ENCODE measurements at places on chromosomes 4 and X. TPM values are rescaled to one million over a fixed set of nuclear protein-coding genes. Genes with fewer than 3 reads are reported as not detected.

RNF175 gene
- 0.23 TPM for total RNA-seq

MAGEA3 gene
- total RNA-seq, result not detected

SLC34A2 gene
- total RNA-seq, result 3,249 TPM

ALAS2 gene
- 1.0 TPM for total RNA-seq

PDE5A gene
- 26.7 TPM for total RNA-seq

BCLAF3 gene
- total RNA-seq, result 11.1 TPM

SPP1 gene
- 55.5 TPM for total RNA-seq

IBSP gene
- total RNA-seq, result 0.24 TPM

DDIT4L gene
- total RNA-seq, result 0.55 TPM

UGT2B10 gene
- not detected for total RNA-seq

AWAT2 gene
- not detected for total RNA-seq

ARR3 gene
- not detected for total RNA-seq

DTHD1 gene
- 0.38 TPM for total RNA-seq

DNA sequence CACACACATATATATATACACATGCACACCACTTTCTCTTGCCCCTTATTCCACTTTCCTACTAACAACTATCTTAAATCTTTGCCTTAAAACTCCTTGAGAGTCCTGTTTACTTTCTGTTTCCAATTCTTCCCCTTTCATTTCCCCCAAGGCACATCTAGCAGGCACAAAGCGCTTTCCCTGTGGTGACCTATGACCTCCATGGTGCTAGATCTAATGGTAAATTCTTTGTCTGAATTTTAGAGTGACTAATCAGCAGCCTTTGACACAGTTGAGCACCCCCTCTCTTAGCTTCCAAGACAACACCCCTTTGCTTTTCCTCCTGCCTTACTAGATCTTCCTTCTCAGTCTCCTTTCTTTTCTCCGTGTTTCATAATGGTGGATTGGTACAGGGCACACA lies 236.4 kb upstream of the TTC29 start:
- no peak overlapping the region for H3K4me3 ChIP-seq
- no peak overlapping the region for H3K27ac ChIP-seq

DNA sequence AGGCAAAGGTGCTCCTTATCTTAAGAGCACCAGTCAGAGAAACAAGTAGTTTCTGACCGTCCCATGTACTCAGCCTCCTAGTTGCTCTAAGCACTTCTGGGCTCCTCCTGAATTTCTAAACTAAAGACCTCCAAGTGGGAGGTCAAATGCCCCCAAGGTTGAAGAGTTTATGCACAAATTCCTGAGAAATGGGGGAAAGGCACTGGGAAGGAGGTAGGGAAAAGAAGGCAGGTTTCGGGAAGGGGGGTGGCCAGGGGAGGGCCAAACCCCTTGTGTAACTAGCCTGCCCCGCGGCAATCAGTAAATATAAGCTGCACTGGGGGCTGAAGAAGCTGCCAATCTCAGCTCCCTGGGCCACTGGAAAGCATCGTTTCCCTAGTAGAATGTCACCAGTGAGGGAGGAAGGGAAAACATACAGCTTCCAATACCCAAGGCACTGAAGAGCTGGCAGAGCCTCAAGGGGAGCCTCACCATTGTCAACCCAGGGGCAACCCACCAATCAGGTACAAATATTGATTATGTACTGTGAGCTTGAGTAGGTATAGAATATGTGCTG lies 3.4 kb downstream of the FOXO4 start:
- no peak overlapping the region for H3K4me3 ChIP-seq
- H3K27me3 ChIP-seq, result no peaks in the 10 kb centered on the region
- DNase-seq, result no peak
- H3K27ac ChIP-seq, result no peak overlapping the region
- H3K4me1 ChIP-seq, result peaks cover 39% of the 10 kb centered on the region

GRCh38 chrX:126137899-126138298 lies 28.2 kb downstream of the DCAF12L2 start:
- H3K27ac ChIP-seq, result no peak overlapping the region
- no peaks in the 10 kb centered on the region for H3K36me3 ChIP-seq
- no peak for DNase-seq
- H3K4me1 ChIP-seq, result no peaks in the 10 kb centered on the region

DNA sequence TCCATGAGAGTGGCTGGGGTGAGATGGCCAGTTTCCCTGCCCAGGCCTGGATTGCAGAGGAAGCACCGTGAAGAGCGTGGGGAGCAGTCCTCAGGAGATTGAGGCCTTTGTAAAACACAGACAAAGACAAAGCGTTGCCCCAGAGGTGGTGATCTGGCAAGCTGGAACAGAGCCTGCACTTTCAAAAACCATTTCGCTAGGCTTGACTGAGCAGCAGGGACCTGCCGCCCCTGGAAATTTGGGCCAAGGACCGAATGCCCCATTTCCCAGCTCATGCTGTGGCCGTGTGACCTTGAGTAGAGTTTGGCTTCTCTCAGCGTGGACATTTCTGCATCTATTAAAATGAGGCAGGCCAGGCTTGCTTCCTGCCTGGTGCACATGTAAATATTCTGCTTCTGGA lies 381.4 kb downstream of the BCOR start:
- H3K4me1 ChIP-seq, result no peaks in the 10 kb centered on the region
- DNase-seq, result no peak
- no peaks in the 10 kb centered on the region for H3K36me3 ChIP-seq
- no peak overlapping the region for H3K27ac ChIP-seq
- no peak overlapping the region for H3K4me3 ChIP-seq
- no peaks in the 10 kb centered on the region for H3K27me3 ChIP-seq

- H3K4me1 ChIP-seq, result peaks cover 52% of the 10 kb centered on the region
- peak overlapping the region; percentile 70 for H3K4me3 ChIP-seq
- no peaks in the 10 kb centered on the region for H3K36me3 ChIP-seq
- DNase-seq, result no peak
Measured at GRCh38 chrX:135340831-135341230, 31.6 kb downstream of the ETDC start.

GRCh38 chr4:180437601-180438000 lies 1805.6 kb upstream of the TENM3 start:
- no peaks in the 10 kb centered on the region for H3K27me3 ChIP-seq
- H3K36me3 ChIP-seq, result no peaks in the 10 kb centered on the region
- no peak overlapping the region for H3K27ac ChIP-seq
- no peak for DNase-seq
- H3K4me1 ChIP-seq, result no peaks in the 10 kb centered on the region
- H3K4me3 ChIP-seq, result no peak overlapping the region

- peak; percentile 79 for DNase-seq
- peak within 1 kb of the TSS; percentile 42 for H3K4me3 ChIP-seq
- no peaks in the 10 kb centered on the region for H3K36me3 ChIP-seq
- H3K27ac ChIP-seq, result peak within 1 kb of the TSS; percentile 30
- no peaks in the 10 kb centered on the region for H3K4me1 ChIP-seq
- H3K27me3 ChIP-seq, result no peaks in the 10 kb centered on the region
Measured at GRCh38 chrX:133415276-133416105, at the start of gene GPC4. Gene GPC4 (minus strand): TSS chrX:133415489. CDS start chrX:133414965, 524 bp downstream.

GRCh38 chr4:112956484-112956896 lies 93.0 kb upstream of the ANK2 start:
- H3K27me3 ChIP-seq, result no peaks in the 10 kb centered on the region
- no peak for DNase-seq
- no peaks in the 10 kb centered on the region for H3K4me1 ChIP-seq

DNA sequence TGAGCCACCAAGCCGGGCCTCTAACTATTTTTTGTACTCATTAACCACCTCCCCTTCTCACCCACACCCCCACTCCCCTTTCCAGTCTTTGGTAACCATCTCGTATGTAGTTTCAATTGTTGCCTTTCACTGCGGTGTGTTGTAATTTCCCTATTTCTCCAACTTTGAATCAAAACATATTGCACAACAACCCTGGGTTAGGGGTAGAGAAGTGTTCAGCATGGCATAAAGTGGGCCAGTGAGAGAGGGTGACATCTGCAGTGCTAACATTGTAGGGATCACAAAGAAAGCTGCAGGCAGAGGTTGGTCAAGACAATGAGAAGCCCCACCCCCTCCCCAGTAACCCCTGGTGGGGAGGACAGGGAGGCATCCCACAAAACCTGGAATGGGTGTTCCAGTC lies 92.7 kb downstream of the SPATA18 start:
- H3K36me3 ChIP-seq, result no peaks in the 10 kb centered on the region
- no peak overlapping the region for H3K27ac ChIP-seq
- DNase-seq, result no peak

DNA sequence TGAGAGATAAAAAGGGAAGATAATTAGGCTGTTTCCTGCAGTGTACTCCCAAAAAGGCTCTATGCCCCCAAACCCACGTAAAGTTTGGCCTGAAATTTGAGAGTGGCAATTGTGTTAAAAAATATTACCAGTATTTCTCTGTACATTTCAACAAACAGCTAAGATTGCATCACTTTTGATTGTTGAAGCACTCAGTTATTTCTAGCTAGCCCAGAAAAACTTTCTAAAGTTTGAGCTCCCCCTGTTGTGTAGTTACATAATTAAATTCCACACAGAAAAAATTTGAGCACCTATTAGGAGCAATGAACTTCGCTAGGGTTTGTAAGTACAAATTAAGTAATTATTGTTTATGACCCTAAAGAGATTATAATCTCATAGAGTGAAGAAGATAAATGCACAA lies 109.4 kb downstream of the DLG3 start:
- H3K27me3 ChIP-seq, result no peaks in the 10 kb centered on the region
- DNase-seq, result peak; percentile 2
- H3K4me3 ChIP-seq, result no peak overlapping the region
- no peaks in the 10 kb centered on the region for H3K4me1 ChIP-seq

DNA sequence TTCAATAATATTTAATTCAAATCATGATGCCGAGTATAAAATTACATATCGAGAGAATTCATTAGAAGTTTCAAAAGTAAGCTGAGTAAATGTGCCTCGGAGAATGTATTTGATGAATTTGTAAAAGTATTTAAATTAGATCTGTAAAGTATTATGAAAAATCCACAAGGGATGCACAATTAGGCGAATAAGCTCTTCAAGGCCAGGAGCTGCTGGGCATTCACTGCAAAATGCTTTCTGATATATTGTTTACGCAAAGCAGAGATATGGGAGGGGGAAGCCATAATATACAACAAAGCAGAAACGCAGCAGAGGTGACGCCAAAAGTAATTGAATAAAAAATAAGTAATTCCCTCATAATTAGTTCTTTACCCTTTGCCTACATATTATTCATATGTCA lies 1121.5 kb upstream of the TENM3 start:
- H3K27ac ChIP-seq, result no peak overlapping the region
- H3K27me3 ChIP-seq, result no peaks in the 10 kb centered on the region
- no peak overlapping the region for H3K4me3 ChIP-seq

GRCh38 chrX:106201502-106202178 lies 33.5 kb downstream of the PWWP3B start:
- H3K27me3 ChIP-seq, result no peaks in the 10 kb centered on the region
- no peak overlapping the region for H3K4me3 ChIP-seq
- H3K4me1 ChIP-seq, result no peaks in the 10 kb centered on the region
- no peak overlapping the region for H3K27ac ChIP-seq

- no peaks in the 10 kb centered on the region for H3K36me3 ChIP-seq
- H3K4me3 ChIP-seq, result no peak overlapping the region
- no peaks in the 10 kb centered on the region for H3K4me1 ChIP-seq
- H3K27me3 ChIP-seq, result no peaks in the 10 kb centered on the region
Measured at GRCh38 chr4:58590722-58591121, 1480.5 kb upstream of the IGFBP7 start.

DNA sequence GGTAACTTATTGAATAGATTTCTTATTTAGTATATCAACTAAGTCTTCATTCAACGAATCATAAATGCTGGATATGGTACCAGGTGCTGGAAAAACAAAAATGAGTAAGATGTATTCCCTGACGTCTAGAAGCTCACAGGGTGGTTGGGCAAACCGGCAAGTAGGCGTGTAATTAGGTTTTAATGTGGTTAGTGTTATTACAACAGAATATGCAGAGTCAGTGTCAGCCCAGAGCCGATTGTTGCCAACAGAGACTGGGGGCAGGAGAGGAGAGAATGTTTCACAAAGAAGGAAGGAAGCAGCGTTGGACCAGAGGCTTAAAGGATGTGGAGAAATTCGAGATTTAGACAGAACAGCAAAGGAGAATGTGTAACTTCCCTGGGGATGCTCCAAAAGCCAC lies 111.7 kb downstream of the TENM3 start:
- no peak for DNase-seq
- H3K27ac ChIP-seq, result no peak overlapping the region
- H3K4me1 ChIP-seq, result no peaks in the 10 kb centered on the region
- H3K27me3 ChIP-seq, result no peaks in the 10 kb centered on the region
- H3K4me3 ChIP-seq, result no peak overlapping the region

- H3K4me3 ChIP-seq, result no peak overlapping the region
- no peaks in the 10 kb centered on the region for H3K4me1 ChIP-seq
- no peak for DNase-seq
- H3K27me3 ChIP-seq, result no peaks in the 10 kb centered on the region
- H3K36me3 ChIP-seq, result no peaks in the 10 kb centered on the region
Measured at GRCh38 chr4:18676526-18676915, 655.0 kb upstream of the LCORL start.

DNA sequence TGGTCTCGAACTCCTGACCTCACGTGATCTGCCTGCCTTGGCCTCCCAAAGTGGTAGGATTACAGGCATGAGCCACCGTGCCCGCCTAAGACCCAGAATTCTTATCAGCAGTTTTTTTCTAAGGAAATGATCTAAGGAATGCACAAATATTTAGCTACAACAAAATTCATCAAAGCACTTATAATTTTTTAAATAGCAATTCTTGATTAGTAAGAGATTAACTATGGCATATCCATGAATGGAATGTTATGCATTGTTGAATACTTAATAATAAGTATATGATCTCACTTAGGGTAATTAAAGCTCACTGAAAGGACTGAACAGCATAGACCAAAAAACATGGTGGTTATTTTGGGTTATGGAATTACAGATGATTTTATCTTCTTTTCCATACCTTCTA lies 18.4 kb downstream of the CENPU start:
- peaks cover 14% of the 10 kb centered on the region for H3K36me3 ChIP-seq
- no peaks in the 10 kb centered on the region for H3K4me1 ChIP-seq
- no peak overlapping the region for H3K4me3 ChIP-seq

GRCh38 chr4:138200236-138200590 lies 41.9 kb downstream of the SLC7A11 start:
- H3K4me3 ChIP-seq, result no peak overlapping the region
- no peaks in the 10 kb centered on the region for H3K36me3 ChIP-seq
- DNase-seq, result no peak
- peaks cover 11% of the 10 kb centered on the region for H3K4me1 ChIP-seq
- H3K27ac ChIP-seq, result peak overlapping the region; percentile 48
- H3K27me3 ChIP-seq, result no peaks in the 10 kb centered on the region

GRCh38 chr4:125484912-125485311 lies 170.2 kb downstream of the FAT4 start:
- DNase-seq, result no peak
- H3K27me3 ChIP-seq, result no peaks in the 10 kb centered on the region
- H3K27ac ChIP-seq, result no peak overlapping the region
- H3K36me3 ChIP-seq, result no peaks in the 10 kb centered on the region
- H3K4me1 ChIP-seq, result no peaks in the 10 kb centered on the region
- H3K4me3 ChIP-seq, result no peak overlapping the region

- H3K36me3 ChIP-seq, result no peaks in the 10 kb centered on the region
- H3K4me1 ChIP-seq, result no peaks in the 10 kb centered on the region
- no peak overlapping the region for H3K27ac ChIP-seq
- DNase-seq, result no peak
Measured at GRCh38 chr4:141058591-141059512, 74.4 kb downstream of the RNF150 start.

GRCh38 chr4:66429276-66429675 lies 759.0 kb upstream of the EPHA5 start:
- H3K27ac ChIP-seq, result no peak overlapping the region
- DNase-seq, result no peak
- H3K27me3 ChIP-seq, result no peaks in the 10 kb centered on the region
- H3K36me3 ChIP-seq, result no peaks in the 10 kb centered on the region
